ENCODE measurements at places on chromosomes 5 and 9. TPM values are rescaled to one million over a fixed set of nuclear protein-coding genes. Genes with fewer than 3 reads are reported as not detected.

IL5 gene
- total RNA-seq, result not detected

DNA sequence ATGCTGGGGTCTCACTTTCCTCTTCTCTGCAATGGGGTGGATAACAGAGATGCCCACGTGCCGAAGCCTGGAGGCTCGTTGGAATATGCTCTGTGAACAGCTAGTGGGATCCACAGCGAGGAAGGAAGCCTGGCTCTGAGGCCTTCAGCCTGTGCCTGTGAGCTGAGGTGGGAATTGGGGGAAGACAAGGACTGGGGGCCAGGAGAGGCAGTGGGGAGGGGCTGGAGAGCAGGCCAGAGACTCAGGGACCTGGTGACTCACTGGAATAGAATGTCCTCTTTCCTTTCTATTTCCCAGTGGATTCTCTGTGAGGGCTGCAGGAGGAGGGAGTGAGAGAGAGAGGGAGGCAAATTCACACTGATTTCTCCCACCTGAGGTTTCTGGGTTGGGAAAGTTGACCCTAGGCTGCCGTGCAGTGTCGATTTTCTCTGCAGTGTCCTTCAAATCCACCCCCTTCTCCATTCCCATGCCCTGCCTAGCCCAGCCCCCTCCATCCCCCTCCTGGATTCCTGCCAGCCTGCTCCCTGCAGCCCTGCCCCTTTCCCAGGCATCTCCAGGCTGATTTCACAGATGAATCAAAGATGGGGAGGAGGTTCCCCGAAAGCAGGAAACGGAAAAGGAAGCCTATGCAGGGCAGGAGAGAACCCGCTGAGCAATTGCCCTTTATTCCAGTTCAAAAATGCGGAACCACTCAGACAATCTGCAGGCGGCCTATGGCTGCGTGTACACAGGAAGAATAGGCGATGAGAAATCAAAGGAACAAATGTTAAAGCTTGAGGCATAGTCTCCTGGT lies 1.4 kb upstream of the SPAAR start:
- DNase-seq, result peak; percentile 77

- DNase-seq, result no peak
Observed at GRCh38 chr5:161847447-161847846, 473 bp upstream of the GABRA1 start.

GRCh38 chr9:88508326-88508725 lies 26.7 kb upstream of the NXNL2 start:
- DNase-seq, result no peak

ANKRD18B gene
- total RNA-seq, result not detected

GRCh38 chr9:127452691-127453090 lies 1.4 kb downstream of the LRSAM1 start:
- no peak for DNase-seq

- DNase-seq, result no peak
Observed at GRCh38 chr9:97562542-97562941, 61.1 kb downstream of the TMOD1 start.

TNFSF8 gene
- total RNA-seq, result 0.57 TPM

- DNase-seq, result no peak
Observed at GRCh38 chr9:16268067-16268881, 602.2 kb downstream of the BNC2 start.

GRCh38 chr5:180670586-180671359 lies 21.4 kb upstream of the FLT4 start:
- DNase-seq, result no peak

TMEM252 gene
- total RNA-seq, result not detected

DNA sequence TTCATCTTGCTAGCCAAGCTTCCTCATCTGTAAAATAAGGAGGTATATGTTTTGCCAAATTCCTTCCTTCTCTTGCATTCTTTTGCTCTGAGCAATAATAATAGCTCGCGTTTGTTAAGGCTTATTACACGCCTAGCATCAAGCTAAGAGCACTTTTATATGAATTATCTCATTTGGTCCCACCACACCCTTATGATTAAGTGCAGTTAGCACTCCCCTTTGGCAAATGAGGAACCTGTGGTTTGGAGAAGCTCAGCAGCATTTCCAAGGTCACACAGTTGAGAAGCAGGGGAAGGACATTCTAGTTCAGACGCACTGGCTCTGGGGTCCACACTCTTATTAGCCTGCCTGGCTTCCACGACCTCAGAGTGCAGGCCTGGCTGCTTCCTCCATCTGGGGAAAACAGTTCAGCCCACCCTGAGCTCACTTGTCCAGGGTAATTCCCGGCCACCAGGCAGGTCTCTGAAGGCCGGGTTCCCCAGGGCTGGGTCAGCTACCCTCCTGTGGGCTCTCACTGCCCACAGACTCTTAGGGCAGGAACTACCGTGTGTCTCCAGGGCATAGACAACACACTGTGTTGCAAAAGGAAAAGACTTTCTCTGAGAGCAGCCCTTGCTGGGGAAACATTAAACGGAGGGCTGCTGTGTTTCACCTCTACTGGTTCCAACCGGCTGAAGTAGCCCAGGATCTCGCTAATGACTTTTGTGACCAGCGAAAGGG lies 9.9 kb upstream of the FBP1 start:
- DNase-seq, result no peak

CER1 gene
- total RNA-seq, result not detected

DNA sequence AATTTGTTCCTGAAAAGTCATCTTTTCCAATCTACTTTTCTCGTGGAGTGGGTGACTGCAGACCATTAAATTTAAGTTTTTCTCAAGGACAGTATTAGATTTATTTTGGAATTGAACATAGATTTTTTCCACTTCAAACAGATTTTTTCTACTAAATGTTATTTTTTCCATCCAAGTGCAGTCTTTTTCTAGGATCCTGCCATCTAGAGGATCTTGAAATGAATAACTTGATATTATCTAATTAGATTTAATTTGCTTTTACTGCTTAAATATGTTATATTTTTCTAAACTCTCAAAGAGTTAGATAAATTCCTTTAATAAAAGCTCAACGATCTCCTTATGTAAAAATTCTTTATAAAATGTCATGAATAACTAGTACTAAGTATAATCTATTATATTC lies 136.9 kb upstream of the PRR16 start:
- no peak for DNase-seq

- DNase-seq, result no peak
Observed at GRCh38 chr5:100746730-100747129, 156.4 kb downstream of the ST8SIA4 start.

GRCh38 chr9:77005216-77005615 lies 14.2 kb upstream of the FOXB2 start:
- no peak for DNase-seq

- DNase-seq, result no peak
Observed at GRCh38 chr9:80946496-80947170, 742.7 kb downstream of the TLE1 start.

Measured in Right ventricle myocardium inferior (tissue), 1 donor.